Ascending aorta (tissue), 2 donors: ENCODE measurements at places on chromosomes 2 and 18. TPM values are rescaled to one million over a fixed set of nuclear protein-coding genes. Genes with fewer than 3 reads are reported as not detected.

PIAS2 gene
- 54.5 TPM for total RNA-seq

ELOA2 gene
- not detected for total RNA-seq

SULT1C4 gene
- 11.0 TPM for total RNA-seq

C2orf78 gene
- not detected for total RNA-seq

PLCD4 gene
- 1.9 TPM for total RNA-seq

PCARE gene
- not detected for total RNA-seq

ANKRD53 gene
- total RNA-seq, result 1.4 TPM

CTAGE1 gene
- total RNA-seq, result not detected

PUM2 gene
- total RNA-seq, result 22.4 TPM

ALPG gene
- total RNA-seq, result not detected

KCNIP3 gene
- 5.2 TPM for total RNA-seq

SKOR2 gene
- total RNA-seq, result not detected

C2orf66 gene
- total RNA-seq, result not detected

FAM98A gene
- total RNA-seq, result 34.8 TPM

DPYSL5 gene
- total RNA-seq, result not detected

PAX3 gene
- not detected for total RNA-seq

OBSL1 gene
- total RNA-seq, result 151 TPM
